ENCODE measurements at places on chromosomes 5 and 9. TPM values are rescaled to one million over a fixed set of nuclear protein-coding genes. Genes with fewer than 3 reads are reported as not detected.
A peak's percentile ranks its signal among the peaks of the same experiment; 100 is the strongest.

FAM153A gene
- total RNA-seq, result 1.0 TPM

RANBP17 gene
- total RNA-seq, result 13.6 TPM

GMCL2 gene
- not detected for total RNA-seq

LCN15 gene
- total RNA-seq, result not detected

EPB41L4A gene
- total RNA-seq, result 38.6 TPM

SERF1B gene
- total RNA-seq, result 28.7 TPM

TOPORS gene
- 17.0 TPM for total RNA-seq

FBP2 gene
- total RNA-seq, result not detected

CDH9 gene
- total RNA-seq, result not detected

ANKS6 gene
- 21.9 TPM for total RNA-seq

NCS1 gene
- total RNA-seq, result 72.1 TPM

RASEF gene
- total RNA-seq, result 0.06 TPM

CBY3 gene
- not detected for total RNA-seq

S100Z gene
- total RNA-seq, result 0.87 TPM

DNA sequence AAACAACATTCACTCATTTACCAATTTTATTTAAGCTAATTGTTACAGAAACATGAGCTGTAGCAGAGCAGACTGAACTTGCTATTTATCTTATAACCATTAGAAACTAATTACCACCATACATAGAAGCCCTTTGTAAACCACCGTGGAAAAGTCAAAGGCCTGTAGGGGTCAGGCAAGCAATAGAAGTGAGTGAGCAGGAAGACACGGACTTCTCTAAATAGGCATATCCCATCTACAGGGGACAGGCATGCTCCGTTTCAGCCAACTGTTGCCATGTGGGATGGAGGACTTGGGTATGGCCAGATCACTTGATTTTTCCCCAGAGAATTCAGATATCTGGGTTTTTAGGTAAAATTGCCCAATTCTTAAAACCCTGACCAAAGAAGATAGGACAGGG lies 44.8 kb downstream of the PRRC1 start:
- no peak for DNase-seq

GRCh38 chr5:36153726-36154125 lies 1.8 kb downstream of the SKP2 start:
- DNase-seq, result no peak

DNA sequence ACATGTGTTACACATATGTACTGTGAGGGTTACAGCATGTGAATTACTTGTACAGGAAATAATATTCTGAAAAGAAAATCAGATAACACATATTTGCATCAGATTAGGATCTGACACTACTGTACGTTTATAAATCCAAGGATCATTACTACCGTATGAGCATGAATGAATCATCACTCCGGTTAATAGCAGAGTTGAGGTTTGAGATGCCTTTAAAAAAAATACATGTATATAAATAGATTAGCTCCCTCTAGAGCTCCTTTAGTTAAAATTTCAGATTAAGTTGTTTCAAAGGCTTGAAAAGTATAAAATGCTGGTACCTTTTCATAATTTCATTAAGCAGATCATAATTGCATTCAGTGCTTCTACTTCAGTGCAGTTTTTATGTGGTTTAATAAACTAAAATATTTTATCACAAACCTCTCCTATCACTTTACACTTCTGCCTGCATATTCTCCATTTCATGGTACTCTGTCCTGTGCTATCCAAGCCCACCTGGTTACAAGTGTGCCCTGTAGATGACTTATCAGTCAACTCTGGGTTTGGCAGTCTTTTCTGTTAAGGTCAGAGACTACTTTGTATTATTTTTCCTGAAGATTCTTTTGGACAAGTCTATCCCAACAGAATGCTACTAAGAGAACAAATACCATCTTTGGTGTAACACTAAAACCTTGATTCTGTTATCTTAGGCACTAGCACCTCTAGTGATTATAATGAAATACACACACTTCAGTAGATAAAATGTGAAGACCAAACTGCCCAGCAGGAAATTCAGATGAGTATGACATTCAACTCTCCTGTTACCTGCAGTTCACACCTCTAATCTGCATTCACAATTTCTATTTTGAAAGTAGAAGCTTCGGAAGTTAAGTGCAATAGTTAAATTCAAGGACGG lies 48.0 kb upstream of the POU5F2 start:
- no peak for DNase-seq

DNA sequence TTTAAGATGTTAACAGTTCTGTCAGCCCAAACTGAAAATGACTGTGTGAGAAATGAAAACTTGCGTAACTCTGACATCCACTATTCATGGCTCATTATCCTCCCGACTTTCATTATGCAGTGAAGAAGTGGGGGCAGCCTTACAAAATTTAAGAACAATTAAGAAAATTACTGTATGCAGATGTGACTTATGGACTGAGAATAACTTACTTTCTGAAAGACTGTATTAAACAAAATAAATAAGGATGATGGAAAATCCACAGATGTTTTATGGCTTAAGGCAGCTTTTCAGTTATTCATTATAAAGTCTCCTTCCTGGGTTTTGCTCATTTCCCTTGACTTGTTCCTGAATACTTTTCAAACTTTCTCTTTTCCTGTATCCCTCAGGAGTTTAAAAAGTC lies 55.2 kb downstream of the GRIN3A start:
- no peak for DNase-seq

GRCh38 chr9:68643901-68644809 lies 60.9 kb upstream of the PIP5K1B start:
- DNase-seq, result no peak

- no peak for DNase-seq
These were observed 513.4 kb downstream of the CSNK1G3 start for GRCh38 chr5:124025306-124025845.

- no peak for DNase-seq
These were observed 464.2 kb downstream of the EBF1 start for GRCh38 chr5:158635565-158635964.

- DNase-seq, result no peak
These were observed 448.2 kb downstream of the GADD45G start for GRCh38 chr9:90053027-90053426.

DNA sequence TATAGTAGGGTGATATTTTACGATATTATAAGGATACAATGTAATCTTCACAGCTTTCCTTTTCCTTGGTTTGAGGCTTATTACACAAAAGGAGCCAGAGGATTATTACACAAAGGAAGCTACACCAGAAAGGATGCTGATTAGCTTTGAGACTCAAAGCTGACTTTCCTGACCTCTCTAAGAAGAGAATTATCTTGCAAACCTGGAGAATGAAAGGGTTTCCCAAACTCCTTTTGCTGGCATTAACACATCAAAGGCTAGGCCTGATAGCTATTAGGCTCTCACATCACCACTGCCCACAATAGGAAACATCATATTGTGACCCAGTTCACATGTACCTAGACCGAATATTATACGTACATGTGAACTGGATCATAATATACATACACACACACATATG lies 34.2 kb upstream of the CHD1 start:
- no peak for DNase-seq

GRCh38 chr5:35058374-35058788 lies 10.6 kb upstream of the AGXT2 start:
- DNase-seq, result no peak

- no peak for DNase-seq
These were observed 9.4 kb upstream of the PRSS3 start for GRCh38 chr9:33785914-33786313.

GRCh38 chr5:141780240-141780951 lies 97.8 kb downstream of the PCDH1 start:
- DNase-seq, result no peak

DNA sequence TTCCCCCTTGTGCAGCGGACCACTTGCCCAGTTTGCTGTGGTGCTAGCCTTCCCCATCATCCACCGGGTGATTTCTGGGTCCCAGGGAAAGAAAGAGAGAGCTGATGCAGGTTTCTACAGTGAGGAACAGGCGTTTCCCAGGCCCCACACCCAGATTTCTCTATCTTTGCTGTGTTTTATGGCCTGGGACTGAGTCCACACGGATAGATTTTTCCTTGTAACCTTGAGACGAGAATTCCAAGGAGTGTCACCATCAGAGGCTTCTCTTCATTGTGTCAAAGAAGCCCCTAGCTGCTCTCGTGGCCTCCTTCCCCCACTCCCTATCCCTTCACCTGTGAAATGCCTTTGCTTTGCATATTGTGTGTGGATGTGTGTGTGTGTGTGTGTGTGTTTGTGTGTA lies 21.2 kb upstream of the FGFR4 start:
- no peak for DNase-seq

- no peak for DNase-seq
These were observed 27.7 kb downstream of the RNF145 start for GRCh38 chr5:159181651-159182050.

- DNase-seq, result no peak
These were observed 3.5 kb upstream of the SLC6A18 start for GRCh38 chr5:1221721-1222120.

DNA sequence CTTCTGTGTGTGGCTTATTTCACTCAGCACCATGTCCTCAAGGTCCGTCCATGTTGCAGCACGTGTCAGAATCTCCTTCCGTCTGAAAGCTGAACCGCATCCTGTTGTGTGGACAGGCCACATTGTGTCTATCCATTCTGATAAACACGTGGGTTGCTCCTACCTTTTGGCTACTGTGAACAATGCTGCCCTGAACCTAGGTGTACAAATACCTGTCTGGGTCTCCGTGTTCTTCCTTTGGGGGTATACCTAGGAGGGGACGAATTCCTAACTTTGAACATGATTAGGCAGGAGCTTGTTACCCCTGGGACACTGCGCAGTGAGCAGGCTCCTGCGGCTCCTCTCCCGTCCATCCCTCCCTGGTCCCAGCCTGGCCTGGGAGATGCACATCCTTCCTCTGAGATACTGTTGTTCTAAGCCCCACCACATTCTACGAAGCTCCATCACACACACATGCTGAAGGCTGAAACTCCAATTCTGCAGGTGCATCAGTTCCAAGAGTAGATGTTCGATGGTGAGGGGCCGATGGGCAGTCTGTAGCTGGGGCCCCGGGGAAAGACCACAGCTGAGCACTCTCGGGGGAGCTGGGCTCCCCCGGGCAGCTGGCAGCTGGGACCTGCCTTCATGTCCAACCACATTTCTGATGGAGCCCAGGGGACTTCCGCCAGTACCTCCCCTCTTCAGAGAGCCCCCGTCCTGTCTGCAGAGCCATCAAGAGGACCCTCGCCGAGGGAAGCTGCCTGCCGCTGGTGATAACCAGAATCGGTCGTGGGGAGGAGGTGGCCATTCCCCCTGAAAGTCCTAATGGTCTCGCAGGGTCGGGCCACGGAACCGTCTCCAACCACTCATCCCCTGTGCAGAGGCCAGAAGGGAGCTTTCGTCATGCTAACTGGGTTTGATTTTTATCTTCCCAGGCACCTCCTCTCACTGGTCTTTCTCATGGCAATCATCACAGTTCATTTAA lies 120.9 kb downstream of the COL23A1 start:
- no peak for DNase-seq

- no peak for DNase-seq
These were observed 237.9 kb upstream of the CD180 start for GRCh38 chr5:67434466-67434865.

- DNase-seq, result peak; percentile 55
These were observed 17.9 kb upstream of the NRARP start for GRCh38 chr9:137319739-137320551.

GRCh38 chr5:143893638-143894037 lies 81.7 kb downstream of the HMHB1 start:
- no peak for DNase-seq

DNA sequence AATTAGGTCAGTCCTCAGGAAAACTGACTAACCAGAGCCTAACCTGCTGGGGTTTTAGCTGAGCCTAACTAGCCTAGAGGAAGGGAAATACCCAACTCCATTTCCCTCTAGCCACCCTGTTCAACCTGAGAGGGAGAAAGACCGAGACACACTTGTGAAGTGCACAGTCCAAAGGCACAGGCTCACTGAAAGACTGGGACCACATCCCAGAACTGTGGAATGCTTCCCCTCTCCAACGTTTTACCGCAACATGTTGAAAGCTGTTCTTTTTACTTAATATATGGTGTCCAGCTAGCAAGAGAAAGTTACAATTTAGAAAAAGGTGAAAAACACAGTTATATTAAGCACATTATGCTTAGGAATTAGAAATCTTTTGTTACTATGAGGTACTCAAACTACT lies 76.8 kb upstream of the SIMC1 start:
- no peak for DNase-seq

DNA sequence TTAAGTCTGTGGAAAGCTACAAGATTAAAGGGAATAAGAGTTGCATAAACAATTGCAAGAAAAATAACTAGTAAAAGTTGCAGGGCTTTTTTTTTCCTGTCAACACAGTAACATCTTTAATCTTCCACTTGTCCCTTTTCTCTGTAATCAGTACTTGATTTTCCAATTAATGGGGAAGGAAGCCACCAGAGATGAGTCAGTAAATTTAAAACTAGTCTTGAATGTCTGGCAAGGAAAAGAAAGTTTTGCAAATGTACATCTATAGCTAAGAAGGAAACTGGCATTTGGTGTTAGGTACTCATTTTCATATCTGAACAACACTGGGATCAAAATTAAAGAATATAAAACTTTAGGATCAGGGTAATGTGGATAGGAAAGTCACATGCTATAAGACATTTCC lies 17.1 kb downstream of the DAP start:
- no peak for DNase-seq

- DNase-seq, result no peak
These were observed 201.5 kb upstream of the TUT7 start for GRCh38 chr9:86555661-86556060.

DNA sequence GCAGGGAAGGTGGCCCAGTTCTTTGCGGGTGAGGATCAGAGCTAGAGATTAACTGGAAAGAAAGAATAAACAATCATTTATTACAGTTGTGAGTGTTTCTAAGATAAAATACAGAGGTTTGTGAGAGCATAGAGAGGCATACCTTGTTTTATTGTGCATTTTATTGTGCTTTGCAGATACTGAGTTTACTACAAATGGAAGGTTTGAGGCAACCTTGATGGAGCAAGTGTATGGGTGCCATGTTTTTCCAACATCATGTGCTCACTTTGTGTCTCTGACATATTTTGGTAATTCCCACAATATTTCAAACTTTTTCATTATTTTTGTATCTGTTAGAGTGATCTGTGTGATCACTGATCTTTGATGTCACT lies 715 bp upstream of the C5orf34 start:
- no peak for DNase-seq

GRCh38 chr9:136603216-136603615 lies 57.4 kb upstream of the NOTCH1 start:
- DNase-seq, result no peak

- DNase-seq, result no peak
These were observed 47.9 kb upstream of the SEMA6A start for GRCh38 chr5:116622375-116623050.

- DNase-seq, result no peak
These were observed 277.2 kb upstream of the CDH9 start for GRCh38 chr5:27315363-27316270.

- DNase-seq, result no peak
These were observed 12.0 kb downstream of the ISL1 start for GRCh38 chr5:51395245-51395644.

GRCh38 chr9:137168573-137168903 lies 1.3 kb downstream of the LRRC26 start:
- DNase-seq, result no peak

DNA sequence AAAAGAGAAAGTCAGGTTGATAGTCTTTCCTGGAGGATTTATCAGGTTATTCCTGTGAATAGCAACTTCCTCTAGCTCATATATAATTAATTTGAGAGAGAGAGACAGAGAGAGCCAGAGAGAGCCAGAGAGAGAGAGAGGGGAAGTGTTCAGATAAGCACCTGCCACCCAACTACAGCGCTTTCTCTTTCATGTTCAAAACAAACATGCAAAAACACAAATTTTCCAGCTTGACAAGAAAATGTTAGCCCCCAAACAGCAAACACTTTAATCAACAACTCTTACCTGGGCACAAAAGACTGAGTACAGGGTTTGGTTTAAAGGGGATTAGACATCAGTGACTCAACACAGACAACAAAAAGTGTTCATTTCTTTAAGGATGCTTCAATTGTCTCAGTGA lies 61.7 kb upstream of the PLPP6 start:
- DNase-seq, result no peak
